ENCODE measurements at places on chromosomes 16 and 17.

GRCh38 chr16:1614456-1615102, 2.4 kb downstream of the CRAMP1 start:
- peak overlapping the region; percentile 79 for H3K4me3 ChIP-seq
- H3K27ac ChIP-seq = peak overlapping the region; percentile 66
- peaks cover 25% of the 10 kb centered on the region for H3K4me1 ChIP-seq
- no peaks in the 10 kb centered on the region for H3K27me3 ChIP-seq

DNA sequence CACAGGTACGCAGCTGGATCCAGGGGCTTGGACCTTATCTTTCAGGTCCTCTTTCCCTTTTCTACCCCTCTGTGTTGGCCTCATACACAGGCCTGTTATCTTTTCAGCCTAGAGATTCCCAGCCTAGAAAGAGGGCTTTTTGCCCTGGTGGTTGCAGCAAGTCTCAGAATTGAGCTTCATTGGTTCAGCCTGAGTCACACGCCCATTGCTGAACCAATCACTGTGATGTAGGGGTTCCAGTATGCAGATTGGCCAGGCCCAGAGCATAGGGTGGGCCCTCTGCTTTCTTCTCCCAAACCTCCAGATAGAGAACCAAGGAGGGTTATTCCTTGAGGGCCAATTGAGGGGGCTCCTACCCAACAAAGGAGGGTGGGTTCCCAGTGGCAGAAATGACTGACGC, 32.8 kb downstream of the GPT2 start:
- no peaks in the 10 kb centered on the region for H3K36me3 ChIP-seq
- H3K27ac ChIP-seq = no peak overlapping the region
- no peaks in the 10 kb centered on the region for H3K27me3 ChIP-seq
- no peaks in the 10 kb centered on the region for H3K4me1 ChIP-seq
- DNase-seq = no peak

DNA sequence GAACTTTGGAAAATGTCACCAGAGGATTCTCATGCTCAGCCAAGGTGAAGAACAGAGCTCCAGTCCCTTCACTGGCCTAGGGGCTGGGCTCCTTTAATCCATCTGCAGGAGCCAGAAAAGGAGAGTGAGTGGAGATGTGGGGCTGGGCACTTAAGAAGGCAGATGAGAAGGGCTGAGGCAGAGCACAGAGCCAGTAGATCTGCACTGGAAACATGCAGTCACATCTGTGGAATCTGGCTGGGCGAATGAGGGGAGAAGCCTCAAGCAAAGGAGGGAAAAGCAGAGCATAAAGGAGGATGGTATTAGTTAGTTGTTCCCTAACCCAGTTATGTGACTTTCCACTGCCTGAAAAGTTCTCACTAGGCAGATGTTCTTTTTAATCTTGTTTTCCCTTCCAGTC, 50.4 kb upstream of the BCAR1 start:
- H3K4me1 ChIP-seq = peaks cover 8% of the 10 kb centered on the region
- H3K27me3 ChIP-seq = no peaks in the 10 kb centered on the region
- DNase-seq = no peak
- H3K4me3 ChIP-seq = no peak overlapping the region
- H3K36me3 ChIP-seq = no peaks in the 10 kb centered on the region

DNA sequence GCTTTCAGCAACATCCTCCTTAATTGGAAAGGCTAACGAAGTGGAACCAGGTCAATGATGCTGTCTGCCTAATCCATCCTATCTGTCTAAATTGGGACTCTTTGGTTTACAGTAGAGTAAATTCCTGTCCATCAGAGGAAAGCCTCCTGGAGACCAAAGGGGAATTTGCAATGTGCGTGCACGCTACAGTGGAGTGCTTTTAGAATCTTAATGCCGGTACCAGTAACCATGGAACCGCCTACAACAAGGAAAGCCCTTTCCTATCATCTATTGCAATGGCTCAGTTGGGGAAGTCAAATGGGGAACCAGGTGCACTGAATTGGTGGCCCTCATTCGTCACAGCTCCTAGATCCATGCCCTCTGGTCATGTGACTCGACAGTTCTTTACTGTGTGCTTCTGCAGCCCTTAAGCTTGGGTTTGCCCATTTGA, 110.1 kb downstream of the XYLT1 start:
- no peaks in the 10 kb centered on the region for H3K36me3 ChIP-seq
- H3K27me3 ChIP-seq = no peaks in the 10 kb centered on the region
- H3K4me1 ChIP-seq = peaks cover 43% of the 10 kb centered on the region
- no peak for DNase-seq
- no peak overlapping the region for H3K27ac ChIP-seq
- no peak overlapping the region for H3K4me3 ChIP-seq

- H3K4me1 ChIP-seq = no peaks in the 10 kb centered on the region
- H3K27me3 ChIP-seq = no peaks in the 10 kb centered on the region
- H3K27ac ChIP-seq = no peak overlapping the region
- H3K36me3 ChIP-seq = no peaks in the 10 kb centered on the region
- DNase-seq = no peak
Measured at GRCh38 chr17:78474614-78475146, 96.2 kb downstream of the PGS1 start.

- H3K27me3 ChIP-seq = no peaks in the 10 kb centered on the region
- no peak for DNase-seq
- H3K4me3 ChIP-seq = no peak overlapping the region
- H3K27ac ChIP-seq = no peak overlapping the region
- H3K4me1 ChIP-seq = peaks cover 13% of the 10 kb centered on the region
- peaks cover 10% of the 10 kb centered on the region for H3K36me3 ChIP-seq
Measured at GRCh38 chr17:82193520-82194220, 19.0 kb downstream of the CCDC57 start.

DNA sequence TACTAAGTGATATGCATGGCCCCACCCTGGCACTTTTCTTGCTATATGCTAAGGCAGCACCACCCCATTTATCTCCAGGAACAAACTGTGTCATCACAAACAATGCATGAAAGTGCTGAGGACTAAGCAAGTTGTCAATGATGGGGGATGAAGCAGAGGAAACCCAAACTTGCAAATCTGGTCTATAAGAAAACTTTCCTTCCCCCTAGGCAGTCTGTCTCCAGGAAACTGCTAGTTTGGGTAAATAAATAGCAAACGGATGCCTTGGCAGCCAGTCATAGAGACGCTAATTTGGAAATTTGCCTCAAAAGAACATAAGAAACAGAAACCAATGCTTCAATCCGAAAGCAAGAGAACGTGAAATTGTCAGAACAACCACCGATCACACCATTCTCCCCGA, 5.6 kb upstream of the HSBP1 start:
- H3K4me1 ChIP-seq = peaks cover 2% of the 10 kb centered on the region
- H3K27ac ChIP-seq = no peak overlapping the region
- peak overlapping the region; percentile 60 for H3K4me3 ChIP-seq
- no peak for DNase-seq
- H3K27me3 ChIP-seq = no peaks in the 10 kb centered on the region

DNA sequence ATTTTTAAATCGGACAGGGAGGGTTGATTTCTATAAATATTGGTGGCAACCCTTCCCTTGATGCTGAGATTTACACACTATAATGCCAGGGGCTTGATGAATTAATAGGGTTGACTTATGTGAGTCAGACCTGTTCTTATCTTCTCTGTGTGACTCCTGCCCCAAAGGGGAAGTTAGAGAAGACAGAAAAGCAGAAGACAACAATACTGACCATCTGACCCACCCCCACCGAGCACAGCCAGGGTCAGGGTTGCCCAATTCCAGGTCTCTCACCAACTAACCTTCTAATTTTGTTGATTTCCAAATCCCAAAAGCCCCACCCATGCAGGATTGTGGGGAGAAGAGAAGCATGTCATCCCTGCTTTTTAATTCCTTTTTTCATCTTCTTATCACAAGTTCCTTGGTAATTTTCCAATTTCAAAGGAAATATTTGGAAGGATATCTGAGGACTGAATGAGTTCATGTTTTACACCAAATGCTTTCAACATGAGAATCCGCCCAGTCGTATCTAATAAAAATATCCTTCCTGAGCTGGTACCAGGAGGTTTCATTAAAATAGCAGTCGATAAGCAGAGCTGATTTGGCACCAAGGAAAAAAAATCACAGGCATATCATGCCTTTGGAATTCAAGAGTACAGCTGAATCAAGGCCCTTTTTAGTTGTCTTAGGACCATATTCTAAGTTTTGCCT, 603.4 kb upstream of the CDH11 start:
- no peaks in the 10 kb centered on the region for H3K36me3 ChIP-seq
- H3K4me1 ChIP-seq = peaks cover 13% of the 10 kb centered on the region
- H3K27ac ChIP-seq = no peak overlapping the region
- DNase-seq = no peak
- H3K27me3 ChIP-seq = no peaks in the 10 kb centered on the region

GRCh38 chr16:81817296-81817695, 38.2 kb downstream of the PLCG2 start:
- H3K4me3 ChIP-seq = no peak overlapping the region
- H3K4me1 ChIP-seq = no peaks in the 10 kb centered on the region
- H3K27ac ChIP-seq = no peak overlapping the region
- no peak for DNase-seq

- no peaks in the 10 kb centered on the region for H3K36me3 ChIP-seq
- H3K4me1 ChIP-seq = peaks cover 48% of the 10 kb centered on the region
- DNase-seq = no peak
- no peak overlapping the region for H3K4me3 ChIP-seq
- no peaks in the 10 kb centered on the region for H3K27me3 ChIP-seq
Measured at GRCh38 chr16:69180011-69180338, 7.0 kb upstream of the SNTB2 start.

DNA sequence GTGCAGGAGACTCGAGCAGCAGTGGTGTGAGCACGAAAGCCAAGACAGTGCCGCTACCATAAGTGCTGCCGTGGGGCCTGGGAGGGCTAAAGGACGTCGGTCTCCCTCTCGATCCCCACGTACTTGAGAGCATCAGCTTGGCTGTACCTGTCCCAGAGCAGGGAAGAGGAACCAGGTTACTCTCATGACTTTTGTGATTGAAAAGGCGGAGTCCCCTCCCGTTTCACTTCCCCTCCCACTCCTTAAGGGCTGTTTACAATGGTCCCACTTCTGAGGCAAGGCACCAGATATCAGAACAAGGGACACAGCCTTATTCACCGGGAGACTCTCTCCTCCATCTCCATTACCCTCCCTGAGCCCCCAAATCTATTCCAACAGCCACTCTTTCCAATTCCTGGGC, 20.1 kb downstream of the CNTNAP1 start:
- H3K36me3 ChIP-seq = peaks cover 53% of the 10 kb centered on the region
- H3K27ac ChIP-seq = no peak overlapping the region
- DNase-seq = no peak
- H3K4me3 ChIP-seq = no peak overlapping the region
- no peaks in the 10 kb centered on the region for H3K27me3 ChIP-seq
- H3K4me1 ChIP-seq = no peaks in the 10 kb centered on the region

DNA sequence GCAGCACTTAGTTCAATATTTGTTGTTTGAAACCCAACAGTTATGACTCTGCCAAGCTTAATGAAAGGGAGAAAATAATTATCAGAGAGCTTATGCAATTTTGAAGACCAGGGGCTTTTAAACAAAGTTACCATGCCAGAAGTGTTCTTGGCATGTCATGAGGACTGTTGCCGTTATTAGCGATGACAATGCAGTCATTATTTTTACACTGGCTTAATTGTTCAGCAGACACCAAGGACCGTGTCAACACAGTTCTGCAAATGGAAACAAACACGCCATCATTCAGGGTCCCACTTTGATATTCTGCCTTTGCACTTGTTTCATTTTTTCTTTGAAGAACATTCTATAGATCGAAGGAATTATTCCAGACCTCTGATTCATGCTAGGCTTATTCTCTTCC, 518.5 kb downstream of the CDH13 start:
- H3K27ac ChIP-seq = no peak overlapping the region
- H3K4me1 ChIP-seq = no peaks in the 10 kb centered on the region
- DNase-seq = no peak

DNA sequence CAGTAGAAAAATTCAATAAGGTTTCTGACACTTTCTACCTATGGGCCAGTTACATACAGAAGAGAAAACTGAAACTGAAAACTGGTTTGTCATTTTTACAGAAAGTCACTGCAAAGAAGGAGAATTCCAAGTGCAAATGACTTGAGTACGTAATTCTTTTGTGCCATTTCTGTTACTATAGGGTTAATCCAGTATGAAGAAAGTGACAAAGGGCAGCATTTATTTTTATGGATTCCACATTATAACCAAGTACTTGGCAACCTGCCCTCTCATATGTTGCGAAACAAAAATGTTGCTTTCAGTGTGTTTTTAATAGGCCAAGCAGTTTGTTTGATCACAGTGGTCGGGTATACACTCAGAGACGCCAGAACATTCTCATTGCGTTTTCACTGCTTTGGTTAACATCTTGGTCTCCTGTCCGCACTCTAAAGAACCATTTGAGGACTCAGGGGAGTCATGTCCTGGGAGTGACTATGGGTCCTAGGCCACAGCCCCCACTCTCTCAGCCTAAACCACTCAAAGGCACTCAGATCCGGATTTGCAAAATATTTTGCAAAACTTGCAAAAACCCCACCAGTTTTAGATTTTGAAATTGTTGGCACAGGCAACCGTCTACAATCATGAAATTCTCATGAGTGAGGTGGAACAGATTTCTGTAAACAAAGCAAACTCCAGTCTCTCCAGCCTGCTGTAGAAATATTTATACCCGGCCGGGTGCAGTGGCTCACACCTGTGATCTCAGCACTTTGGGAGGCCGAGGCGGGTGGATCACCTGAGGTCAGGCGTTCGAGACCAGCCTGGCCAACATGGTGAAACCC, 15.4 kb upstream of the HELZ start:
- peak overlapping the region; percentile 4 for H3K27ac ChIP-seq
- H3K4me3 ChIP-seq = peak overlapping the region; percentile 15
- no peaks in the 10 kb centered on the region for H3K36me3 ChIP-seq
- no peak for DNase-seq

DNA sequence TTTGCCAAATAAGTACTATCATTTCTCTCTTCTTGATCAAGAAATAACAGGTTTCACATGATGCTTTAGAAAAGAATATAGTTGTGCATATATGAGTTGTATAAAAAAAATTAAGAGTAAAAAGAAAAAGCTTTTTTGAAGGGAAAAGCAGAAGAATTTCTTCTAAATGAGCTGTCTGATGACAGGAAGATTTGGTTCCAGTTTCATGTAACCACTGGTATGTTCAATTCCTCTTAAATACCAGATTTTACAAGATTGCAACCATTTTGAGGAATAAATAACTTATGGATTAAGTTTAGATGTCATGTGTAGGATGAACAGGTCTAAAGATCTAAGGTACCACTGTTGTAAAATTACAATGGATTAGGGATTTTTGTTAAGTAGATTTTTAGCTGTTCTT, 45.0 kb downstream of the VMP1 start:
- H3K27me3 ChIP-seq = no peaks in the 10 kb centered on the region
- DNase-seq = no peak
- no peak overlapping the region for H3K4me3 ChIP-seq
- H3K4me1 ChIP-seq = peaks cover 39% of the 10 kb centered on the region

DNA sequence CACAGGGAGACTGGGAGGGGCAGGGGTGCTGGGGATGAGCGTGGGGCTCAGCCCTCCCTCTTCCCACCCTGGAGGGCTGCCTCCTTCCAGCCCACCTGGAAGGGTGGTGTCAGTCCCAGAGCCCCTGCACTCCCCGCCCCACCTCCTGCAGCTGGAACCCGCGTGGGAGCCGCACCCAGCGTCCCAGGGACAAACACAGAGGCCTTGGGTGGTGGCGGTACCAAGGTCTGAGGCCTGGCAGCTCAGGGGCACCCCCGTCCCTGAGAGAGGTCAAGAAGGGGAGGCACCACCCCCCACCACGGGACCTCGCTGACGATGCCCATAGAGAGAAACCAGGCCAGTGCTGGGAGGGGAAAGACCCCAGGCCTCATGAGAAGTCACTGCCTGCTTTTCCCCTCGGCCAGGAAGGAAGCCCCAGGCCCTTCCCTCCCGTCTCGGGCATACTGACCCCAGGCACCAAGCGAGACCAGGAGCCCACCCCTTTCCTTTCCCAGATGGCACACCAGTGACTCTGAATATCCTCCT, 4.1 kb downstream of the HS3ST6 start:
- H3K4me1 ChIP-seq = no peaks in the 10 kb centered on the region
- peaks cover 1% of the 10 kb centered on the region for H3K27me3 ChIP-seq
- no peak overlapping the region for H3K27ac ChIP-seq
- H3K4me3 ChIP-seq = no peak overlapping the region
- DNase-seq = no peak

Data from thoracic aorta (tissue), 2 donors.